ENCODE measurements at places on chromosomes 16 and 17.
A peak's percentile ranks its signal among the peaks of the same experiment; 100 is the strongest.

- DNase-seq: no peak
These were observed 194.6 kb upstream of the DYNLRB2 start for GRCh38 chr16:80346111-80346632.

DNA sequence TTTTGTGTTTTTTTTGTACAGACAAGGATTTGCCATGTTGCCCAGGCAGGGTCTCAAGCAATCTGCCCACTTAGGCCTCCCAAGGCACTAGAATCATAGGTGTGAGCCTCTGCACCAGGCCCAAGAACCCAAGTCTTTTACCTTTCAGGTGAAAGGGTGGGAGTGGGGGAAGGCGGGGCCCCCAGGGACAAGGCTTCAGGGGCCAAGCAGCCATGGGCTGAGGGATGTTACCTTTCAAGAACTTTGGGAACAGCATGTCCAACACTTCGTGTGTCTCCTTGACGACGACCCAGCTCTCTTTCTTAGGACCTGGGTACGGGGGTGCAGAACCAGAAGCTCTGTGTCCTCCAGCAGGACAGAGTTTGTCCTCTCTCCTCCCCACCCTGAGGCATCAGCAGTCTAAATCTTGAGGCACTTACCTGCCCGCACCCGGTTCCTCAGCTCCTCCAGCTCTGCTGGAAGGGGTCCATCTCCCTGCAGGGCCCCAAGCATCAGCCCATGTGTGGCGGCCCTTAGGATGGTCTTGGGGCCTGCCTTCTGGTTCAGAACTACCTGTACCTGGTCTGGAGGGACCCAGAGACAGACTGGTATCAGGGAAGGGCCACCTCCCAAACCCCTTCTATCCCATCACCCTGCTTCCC is 9.0 kb downstream of the SLC5A2 start:
- no peak for DNase-seq

GRCh38 chr16:63960321-63960720 is 1161.5 kb downstream of the CDH11 start:
- no peak for DNase-seq

DNA sequence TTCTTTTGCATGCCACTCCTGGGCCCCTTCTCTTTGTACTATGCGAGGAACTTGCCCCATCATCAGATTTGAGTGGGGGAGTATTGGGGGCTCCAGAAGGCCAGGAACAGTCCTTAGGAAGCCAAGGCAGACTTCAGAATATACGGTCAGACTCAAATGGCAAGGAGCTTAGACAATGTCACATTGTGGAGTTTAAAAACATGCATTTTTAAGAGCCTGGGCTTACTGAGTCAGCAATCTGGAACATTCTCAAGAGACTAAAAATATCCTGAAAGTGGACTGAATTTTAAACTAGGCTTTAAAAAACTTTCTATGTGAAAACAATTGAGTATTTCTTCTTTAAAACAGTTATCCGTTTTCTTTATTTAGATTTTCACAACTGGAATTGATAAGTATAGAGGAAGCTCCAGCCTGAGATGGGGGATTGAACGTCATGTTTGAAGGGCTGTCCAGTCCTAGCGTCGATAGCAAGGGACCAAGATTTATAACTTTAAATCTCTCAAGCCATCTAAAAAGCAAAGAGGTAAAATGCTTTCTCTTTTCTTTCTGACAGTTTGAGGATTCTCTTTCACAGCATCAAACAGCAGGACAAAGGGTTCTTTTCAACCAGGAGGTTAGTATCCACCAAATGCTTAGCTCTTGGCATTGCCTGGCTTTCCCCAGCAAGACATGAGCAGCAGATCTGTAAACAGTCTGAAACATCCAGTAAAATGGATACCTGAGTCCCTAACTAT is 45.8 kb upstream of the CDRT4 start:
- DNase-seq: no peak

- no peak for DNase-seq
These were observed 232.3 kb downstream of the KATNIP start for GRCh38 chr16:27781981-27782880.

GRCh38 chr17:76051561-76051960 is 20.8 kb downstream of the SRP68 start:
- no peak for DNase-seq

DNA sequence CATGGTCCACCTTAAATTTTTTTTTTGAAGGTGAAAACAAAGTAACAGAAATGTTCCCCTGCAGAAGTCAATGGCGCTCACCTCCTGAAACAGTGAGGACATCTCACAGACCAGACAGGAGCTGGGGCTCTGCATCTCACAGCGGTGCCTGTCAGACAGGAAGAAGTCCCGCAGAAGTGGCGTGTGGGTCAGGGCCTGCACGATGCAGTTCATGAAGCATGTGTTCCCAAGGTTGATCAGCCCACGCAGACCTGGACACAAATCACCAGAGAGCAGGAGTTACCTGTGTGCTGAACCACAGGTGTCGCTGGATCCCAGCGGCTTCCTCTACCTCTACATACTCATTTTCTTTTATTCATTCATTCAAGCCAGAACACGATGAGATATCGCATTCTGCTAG is 24.9 kb downstream of the USP22 start:
- DNase-seq: no peak

GRCh38 chr16:88727871-88728270 is 21.6 kb downstream of the CTU2 start:
- peak; percentile 21 for DNase-seq

Data from NCI-H345 (cell line).